ENCODE measurements at places on chromosomes 12 and 14. TPM values are rescaled to one million over a fixed set of nuclear protein-coding genes. Genes with fewer than 3 reads are reported as not detected.

Gene ENDOU
- 1.6 TPM for total RNA-seq

Gene PNP
- total RNA-seq: 322 TPM

Gene PYM1
- 58.6 TPM for total RNA-seq

Gene PTCSC3
- total RNA-seq: not detected

Gene OTOGL
- 0.31 TPM for total RNA-seq

Gene LDHB
- total RNA-seq: 506 TPM

Gene MAP1LC3B2
- not detected for total RNA-seq

Gene ASCL1
- not detected for total RNA-seq

Gene CCDC177
- not detected for total RNA-seq

Gene KCNC2
- not detected for total RNA-seq

Gene HVCN1
- 11.9 TPM for total RNA-seq

Gene ATXN7L3B
- total RNA-seq: 48.4 TPM
